Kidney glomerular epithelial cell (primary cell): ENCODE measurements at places on chromosomes 4 and X.

DNA sequence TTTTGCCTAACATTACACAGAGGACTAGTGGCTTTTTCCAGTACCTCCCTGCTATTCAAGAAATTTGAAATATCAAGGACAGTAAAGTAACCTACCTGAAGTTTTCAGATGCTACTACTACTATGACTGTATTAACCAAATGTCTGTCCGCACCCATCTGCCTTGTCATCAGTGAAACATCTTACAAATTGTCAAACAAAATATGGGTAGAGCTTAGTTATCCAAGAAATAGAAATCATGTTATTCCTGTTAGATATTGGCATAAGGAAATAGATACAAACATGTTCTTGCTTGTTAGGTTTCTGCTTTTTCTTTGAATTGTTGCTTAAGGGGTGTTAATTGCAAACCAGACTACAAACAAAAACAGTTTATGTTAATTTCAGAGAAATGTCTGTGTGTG, 63.9 kb downstream of the PLS3 start:
- DNase-seq, result no peak

- no peak for DNase-seq
These were observed 149.9 kb upstream of the PAQR3 start for GRCh38 chr4:79088946-79089691.

DNA sequence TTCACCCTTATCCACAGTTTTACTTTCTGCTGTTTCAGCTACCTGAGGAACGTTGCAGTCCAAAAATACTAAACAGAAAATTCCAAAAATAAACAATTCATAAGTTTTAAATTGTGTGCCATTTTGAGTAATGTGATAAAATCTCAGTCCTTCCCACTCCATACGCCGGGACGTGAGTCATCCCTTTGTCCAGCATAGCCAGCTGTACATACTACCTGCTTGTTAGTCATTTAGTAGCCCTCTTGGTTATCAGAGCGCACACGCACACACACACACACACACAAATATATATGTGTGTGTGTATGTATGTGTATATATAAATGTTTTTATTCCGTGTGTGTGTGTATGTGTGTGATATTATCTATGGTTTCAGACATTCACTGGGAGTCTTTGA, 4.8 kb upstream of the CCSER1 start:
- no peak for DNase-seq

- DNase-seq, result no peak
These were observed 21.8 kb downstream of the ANK2 start for GRCh38 chr4:113071274-113071673.

- DNase-seq, result no peak
These were observed 582.4 kb upstream of the FAM241A start for GRCh38 chr4:111562826-111563225.

DNA sequence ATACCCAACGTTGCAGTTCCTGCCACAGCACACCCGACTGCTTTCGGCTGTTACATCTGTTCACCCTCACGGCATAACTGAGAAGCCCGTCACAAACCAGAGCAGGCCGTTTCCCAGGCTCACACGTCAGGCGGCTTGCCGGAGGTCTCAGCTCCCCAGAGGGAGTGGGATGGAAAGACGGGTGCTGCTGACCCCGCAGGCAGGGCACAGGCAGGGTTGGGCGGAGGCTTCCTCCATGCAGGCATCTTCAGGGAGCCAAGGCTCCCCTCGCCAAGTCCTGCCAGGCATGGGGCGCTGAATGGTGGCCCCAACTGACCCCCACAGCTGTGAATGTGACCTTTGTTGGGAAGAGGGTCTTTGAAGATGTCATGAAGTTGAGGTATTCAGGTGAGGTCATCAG, 57.5 kb downstream of the ACOX3 start:
- no peak for DNase-seq

- no peak for DNase-seq
These were observed 22.6 kb downstream of the CCKAR start for GRCh38 chr4:26467724-26468123.

- no peak for DNase-seq
These were observed 45.8 kb upstream of the CLCN4 start for GRCh38 chrX:10110984-10111363.

DNA sequence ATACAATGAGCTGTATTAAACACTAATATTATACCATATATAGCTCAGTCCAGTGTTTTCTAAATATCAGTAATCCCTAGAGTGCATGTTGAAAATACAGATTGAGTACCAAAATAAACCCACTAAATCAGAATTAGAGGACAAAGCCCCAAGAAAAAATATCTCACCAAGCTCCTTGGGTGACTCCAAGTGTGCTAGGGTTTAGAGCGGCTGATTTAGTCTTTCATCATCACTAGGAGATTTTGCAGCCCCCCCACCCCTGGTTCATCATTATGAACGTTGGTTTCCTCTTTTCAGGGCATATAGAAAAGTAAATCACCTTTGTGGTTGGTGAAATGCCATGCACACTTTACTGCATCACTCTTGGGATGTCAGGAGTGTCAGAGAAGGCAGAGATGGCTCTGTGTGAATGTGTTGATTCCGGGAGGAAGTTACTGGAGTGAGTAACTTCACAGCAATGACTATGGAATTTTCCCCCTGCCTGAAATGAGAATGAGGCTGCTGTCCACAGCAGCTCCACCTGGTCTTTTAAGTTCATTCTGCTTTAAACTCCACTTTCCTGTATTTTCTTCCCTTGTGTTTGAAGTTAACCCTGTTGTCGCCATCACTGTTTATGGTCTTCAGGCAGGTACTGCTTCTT, 25.2 kb upstream of the ANAPC4 start:
- peak; percentile 68 for DNase-seq

DNA sequence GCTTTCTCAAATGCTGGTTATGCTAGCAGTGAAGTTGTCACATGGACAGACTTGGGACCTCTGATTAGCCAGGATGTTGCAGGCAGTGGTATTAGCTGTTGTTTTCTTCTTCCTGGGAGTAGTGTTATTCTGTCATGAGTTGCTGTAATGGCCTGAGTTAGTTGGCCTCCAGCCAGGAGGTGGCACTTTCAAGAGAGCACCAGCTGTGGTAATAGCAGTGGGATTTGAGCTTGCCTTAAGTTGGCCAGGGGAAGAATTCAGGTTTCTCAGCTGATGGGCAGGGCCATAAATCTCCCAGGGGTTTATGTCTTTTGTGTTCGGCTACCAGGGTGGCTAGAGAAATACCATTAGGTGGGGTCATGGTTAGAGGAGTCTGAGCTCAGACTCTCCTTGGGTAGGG, 132.6 kb downstream of the GLUD2 start:
- no peak for DNase-seq

GRCh38 chrX:2828959-2829411, 255 bp downstream of the GYG2 start:
- no peak for DNase-seq

DNA sequence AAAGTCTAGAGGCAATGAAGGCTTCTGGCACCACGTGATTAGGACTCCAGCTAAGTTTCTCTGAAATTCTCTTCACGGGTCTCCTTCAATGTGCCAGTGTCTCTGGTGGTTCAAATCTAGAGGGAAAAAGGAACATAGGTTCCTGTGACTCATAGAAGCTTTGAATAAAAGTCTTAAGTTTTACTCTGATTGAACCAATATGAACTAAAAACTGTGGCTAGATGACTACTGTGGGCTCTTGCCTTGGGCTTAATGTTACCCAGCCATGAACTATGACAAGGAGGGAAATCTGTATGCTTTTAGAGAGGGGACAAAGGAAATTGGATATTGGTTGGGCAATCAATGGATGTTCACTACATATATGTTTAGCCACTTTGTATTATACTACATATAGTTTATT, 49.9 kb upstream of the TEX13D start:
- no peak for DNase-seq

GRCh38 chrX:37470711-37471110, 100.8 kb upstream of the LANCL3 start:
- DNase-seq, result no peak
